ENCODE measurements at places on chromosomes 13 and 19. TPM values are rescaled to one million over a fixed set of nuclear protein-coding genes. Genes with fewer than 3 reads are reported as not detected.

DNA sequence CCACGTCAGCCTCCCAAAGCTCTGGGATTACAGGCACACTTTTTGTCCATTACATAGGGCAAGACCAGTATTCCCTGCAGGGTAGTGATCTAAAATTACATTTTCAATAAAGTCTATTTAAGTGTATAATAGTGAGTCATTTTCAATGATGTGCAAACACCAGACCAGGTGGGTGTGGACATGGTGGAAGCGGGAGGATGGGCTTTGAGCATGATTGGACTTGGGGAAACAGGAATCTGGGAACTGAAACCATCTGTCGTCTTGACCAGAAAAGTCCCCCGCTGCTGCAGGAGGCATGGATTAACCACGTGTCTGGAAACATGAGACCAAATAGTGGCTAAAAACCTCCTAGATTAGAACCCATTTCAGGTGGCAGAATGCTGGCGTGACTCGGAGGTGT is 4.9 kb downstream of the FXYD3 start:
- no peak overlapping the region for H3K4me3 ChIP-seq
- no peaks in the 10 kb centered on the region for H3K27me3 ChIP-seq
- DNase-seq: no peak
- no peaks in the 10 kb centered on the region for H3K36me3 ChIP-seq
- no peak overlapping the region for H3K27ac ChIP-seq

GRCh38 chr13:79647533-79647932 is 166.6 kb downstream of the NDFIP2 start:
- no peak overlapping the region for H3K4me3 ChIP-seq
- peak; percentile 24 for DNase-seq
- H3K27ac ChIP-seq: peak overlapping the region; percentile 42
- H3K4me1 ChIP-seq: 0 out of 2 replicates have a peak, but pooled peaks cover 4% of the 10 kb centered on the region

- no peak overlapping the region for H3K4me3 ChIP-seq
- no peaks in the 10 kb centered on the region for H3K36me3 ChIP-seq
- no peaks in the 10 kb centered on the region for H3K4me1 ChIP-seq
- no peak overlapping the region for H3K27ac ChIP-seq
- no peak for DNase-seq
Observed at GRCh38 chr19:14325863-14326262, 55.4 kb upstream of the ADGRE5 start.

DNA sequence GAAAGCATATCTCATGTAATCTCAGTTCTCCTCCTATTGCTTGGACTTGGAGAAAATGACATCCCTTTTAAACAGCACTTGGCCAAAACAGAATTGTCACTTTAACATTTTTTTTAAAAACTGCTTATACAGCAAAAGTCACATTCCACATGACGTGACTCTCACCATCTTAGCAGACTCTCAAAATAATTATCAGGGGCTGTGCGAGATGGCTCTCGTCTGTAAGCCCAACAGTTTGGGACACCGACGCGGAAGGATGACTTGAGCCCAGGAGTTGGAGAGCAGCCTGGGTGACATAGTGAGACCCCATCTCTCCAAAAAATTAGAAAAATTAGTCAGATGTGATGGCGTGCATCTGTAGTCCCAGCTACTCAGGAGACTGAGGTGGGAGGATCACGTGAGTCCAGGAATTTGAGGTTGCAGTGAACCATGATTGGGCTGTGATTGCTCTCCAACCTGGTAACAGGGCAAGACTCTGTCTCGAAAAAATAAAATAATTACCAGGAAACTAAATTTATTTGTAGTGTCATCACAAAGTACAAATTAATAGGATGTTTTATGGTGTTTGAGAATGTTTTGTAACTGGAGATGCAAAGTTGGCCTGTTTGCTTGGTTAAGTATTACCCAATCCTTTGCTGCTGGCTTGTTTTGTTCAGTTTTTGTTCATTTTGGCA is 8.8 kb downstream of the SAFB start:
- H3K27ac ChIP-seq: no peak overlapping the region
- H3K4me3 ChIP-seq: no peak overlapping the region
- peaks cover 3% of the 10 kb centered on the region for H3K4me1 ChIP-seq
- H3K36me3 ChIP-seq: peaks cover 27% of the 10 kb centered on the region

DNA sequence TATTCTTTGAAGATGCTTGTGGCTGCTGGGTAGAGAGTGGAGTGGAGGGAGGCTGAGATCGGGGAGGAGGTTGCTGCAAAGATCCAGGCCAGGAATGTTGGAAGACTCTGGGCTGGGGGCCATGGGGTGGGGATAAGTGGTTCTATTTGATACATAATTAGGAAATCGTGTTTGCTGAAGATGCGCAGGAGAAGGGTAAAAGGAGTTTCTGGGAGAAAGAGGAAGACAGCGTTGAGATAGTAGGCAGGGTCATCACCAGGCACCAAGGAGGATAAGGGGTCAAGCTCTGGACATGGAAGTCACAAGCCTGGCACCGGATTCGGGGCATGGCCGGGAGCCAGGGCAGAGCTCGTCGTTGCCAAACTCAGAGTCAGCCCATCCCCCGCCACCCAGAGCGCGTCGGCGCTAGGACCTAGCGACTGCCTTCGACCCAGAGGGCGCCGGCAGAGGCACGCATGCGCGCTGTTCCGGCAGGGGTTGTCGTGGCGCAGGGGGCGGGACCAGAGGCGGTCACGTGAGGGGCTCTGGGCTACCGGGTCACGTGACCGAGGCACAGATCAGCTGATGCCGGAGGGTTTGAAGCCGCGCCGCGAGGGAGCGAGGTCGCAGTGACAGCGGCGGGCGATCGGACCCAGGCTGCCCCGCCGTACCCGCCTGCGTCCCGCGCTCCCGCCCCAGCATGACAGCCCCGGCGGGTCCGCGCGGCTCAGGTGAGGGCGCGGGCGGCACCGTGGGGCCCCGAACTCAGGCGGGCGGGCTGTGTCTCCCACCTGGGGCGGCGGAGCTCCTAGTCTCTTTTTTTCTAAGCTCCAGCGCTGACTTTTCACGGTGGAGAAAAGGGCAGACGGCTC is at the start of gene MCOLN1:
Gene MCOLN1, plus strand, starts transcription at position 553 of the 851 bp plus-strand sequence. Its CDS starts 127 bp downstream, at position 680.
- peak; percentile 100 for DNase-seq
- H3K4me1 ChIP-seq: peaks cover 5% of the 10 kb centered on the region
- H3K36me3 ChIP-seq: peaks cover 8% of the 10 kb centered on the region
- peak within 1 kb of the TSS; percentile 89 for H3K4me3 ChIP-seq
- peak within 1 kb of the TSS; percentile 90 for H3K27ac ChIP-seq

Gene CYP2A7
- polyA plus RNA-seq: not detected

DNA sequence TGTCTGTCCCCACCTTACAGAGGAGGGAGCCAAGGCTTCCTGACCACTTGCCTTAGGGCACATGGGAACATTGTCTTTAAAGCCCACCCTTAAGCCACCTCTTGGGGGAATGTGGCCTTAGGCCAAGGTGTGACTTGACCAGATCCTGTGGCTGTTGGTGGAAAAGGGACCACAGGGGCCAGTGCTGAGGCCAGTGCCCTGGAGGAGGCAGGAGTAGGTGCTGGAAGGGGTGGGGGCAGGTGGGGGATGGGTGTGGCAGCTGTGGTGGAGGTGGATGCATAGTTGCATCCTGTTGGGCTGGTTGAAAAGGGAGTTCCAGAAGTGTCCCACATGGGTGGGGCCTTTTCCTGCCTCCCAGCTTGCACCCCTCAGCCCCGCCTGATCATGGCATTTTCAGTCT is 44.8 kb downstream of the DNM2 start:
- H3K27ac ChIP-seq: no peak overlapping the region
- H3K4me1 ChIP-seq: peaks cover 30% of the 10 kb centered on the region
- DNase-seq: no peak
- peaks cover 4% of the 10 kb centered on the region for H3K36me3 ChIP-seq

Gene ZNF225
- polyA plus RNA-seq: 1.2 TPM

- no peak overlapping the region for H3K4me3 ChIP-seq
- peaks cover 4% of the 10 kb centered on the region for H3K4me1 ChIP-seq
- DNase-seq: no peak
- no peak overlapping the region for H3K27ac ChIP-seq
- no peaks in the 10 kb centered on the region for H3K27me3 ChIP-seq
Observed at GRCh38 chr19:47433121-47433520, 13.8 kb upstream of the MEIS3 start.

DNA sequence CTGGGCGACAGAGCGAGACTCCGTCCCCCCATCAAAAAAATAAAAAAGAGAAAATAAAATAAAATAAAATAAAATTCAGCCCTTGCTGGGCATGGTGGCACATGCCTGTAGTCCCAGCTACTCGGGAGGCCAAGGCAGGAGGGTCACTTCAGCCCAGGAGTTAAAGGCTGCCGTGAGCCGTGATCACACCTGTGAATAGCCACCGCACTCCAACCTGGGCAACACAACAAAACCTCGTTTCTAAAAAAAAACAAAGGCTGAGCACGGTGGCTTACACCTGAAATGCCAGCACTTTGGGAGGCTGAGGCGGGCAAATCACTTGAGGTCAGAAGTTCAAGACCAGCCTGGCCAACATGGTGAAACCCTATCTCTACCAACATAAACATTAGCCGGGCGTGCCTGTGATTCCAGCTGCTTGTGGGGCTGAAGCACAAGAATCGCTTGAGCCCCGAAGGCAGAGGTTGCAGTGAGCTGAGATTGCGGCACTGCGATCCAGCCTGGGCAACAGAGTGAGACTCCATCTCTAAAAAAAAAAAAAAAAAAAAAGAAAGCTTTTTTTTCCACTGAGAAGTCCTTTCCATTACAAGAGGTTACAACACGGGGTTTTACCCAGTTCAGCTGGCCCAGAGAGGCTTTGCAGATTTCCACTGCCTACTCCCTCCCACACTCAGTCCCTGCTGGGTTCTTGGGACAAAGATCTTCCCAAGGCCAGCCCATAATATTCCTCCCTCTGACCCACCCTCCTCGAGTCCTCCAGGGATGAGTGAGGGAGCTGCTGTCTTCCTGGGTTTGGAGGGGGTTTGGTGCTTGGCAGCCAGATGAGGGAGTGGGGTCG is 6.4 kb downstream of the ANGPTL4 start:
- H3K4me3 ChIP-seq: no peak overlapping the region
- H3K27me3 ChIP-seq: no peaks in the 10 kb centered on the region
- no peak overlapping the region for H3K27ac ChIP-seq
- DNase-seq: no peak
- H3K36me3 ChIP-seq: peaks cover 12% of the 10 kb centered on the region

Gene LCP1
- polyA plus RNA-seq: 0.03 TPM

DNA sequence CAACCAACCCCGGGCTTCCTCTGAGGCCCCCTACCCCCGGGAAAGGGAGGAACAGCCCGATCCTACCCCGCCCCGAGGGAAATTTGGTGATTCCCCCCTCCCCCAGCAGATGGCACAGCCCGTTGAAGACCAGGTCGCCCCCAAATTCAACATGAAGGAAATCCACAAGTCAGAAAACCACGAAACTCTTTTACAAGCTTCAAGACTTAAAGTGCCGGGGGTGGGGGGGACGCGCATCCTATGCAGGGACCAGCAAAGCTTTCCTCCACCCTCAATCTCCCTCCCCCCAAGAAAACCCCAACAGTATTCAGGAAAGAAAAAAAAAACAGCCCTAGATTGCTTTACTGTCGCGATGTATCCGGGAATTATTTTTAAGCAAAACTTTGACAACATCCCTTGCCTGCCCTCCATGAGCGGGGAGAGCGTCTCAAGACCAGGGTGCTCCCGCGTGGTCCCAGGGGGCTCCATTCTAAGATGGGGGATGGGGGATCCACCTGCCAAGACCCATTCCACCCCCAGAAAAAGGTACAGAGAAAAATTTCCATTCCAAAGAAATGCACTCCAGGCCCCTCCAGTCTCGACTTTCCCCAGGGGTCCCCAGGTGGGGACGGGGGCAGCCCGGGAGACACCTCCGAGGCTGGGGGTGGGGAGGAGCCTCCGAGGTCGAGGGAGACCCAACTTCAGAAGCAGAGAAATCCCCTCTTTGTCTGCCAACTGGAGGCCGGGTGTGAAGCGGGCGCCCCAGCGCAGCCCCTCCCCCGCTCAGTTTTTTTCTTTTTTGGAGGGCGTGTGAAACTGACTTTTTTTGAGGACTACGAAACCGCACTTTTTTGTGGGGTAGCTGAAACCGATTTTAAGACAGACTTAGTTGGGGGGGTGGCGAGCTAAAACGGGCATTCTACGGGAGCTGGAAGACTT is 1.5 kb downstream of the TCF3 start:
- H3K4me3 ChIP-seq: peak overlapping the region; percentile 83
- H3K27me3 ChIP-seq: no peaks in the 10 kb centered on the region
- peak; percentile 73 for DNase-seq
- no peak overlapping the region for H3K27ac ChIP-seq

Gene REEP6
- polyA plus RNA-seq: 9.1 TPM

- H3K36me3 ChIP-seq: no peaks in the 10 kb centered on the region
- DNase-seq: no peak
- no peak overlapping the region for H3K4me3 ChIP-seq
- no peak overlapping the region for H3K27ac ChIP-seq
Observed at GRCh38 chr13:103469771-103470170, 403.6 kb upstream of the SLC10A2 start.

DNA sequence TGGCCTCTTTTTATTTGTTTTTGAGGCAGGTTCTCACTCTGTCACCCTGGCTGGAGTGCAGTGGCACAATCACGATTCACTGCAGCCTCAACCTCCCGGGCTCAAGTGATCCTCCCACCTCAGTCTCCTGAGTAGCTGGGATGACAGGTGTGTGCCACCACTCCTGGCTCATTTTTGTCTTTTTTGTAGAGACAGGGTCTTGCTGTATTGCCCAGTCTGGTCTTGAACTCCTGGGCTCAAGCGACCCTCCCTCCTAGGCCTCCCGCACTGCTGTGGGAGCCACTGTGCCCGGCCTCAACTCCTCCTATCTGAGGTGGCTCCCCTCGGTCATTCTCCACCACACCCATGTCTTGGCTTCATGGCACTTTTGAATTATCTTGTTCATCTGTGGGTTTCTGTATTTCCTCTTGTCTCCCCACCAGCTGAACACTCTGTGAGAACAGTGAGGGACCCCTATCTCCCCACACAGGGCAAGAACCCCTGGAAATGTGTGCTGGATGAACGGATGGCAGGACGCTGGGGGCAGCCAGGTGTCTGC is 7.9 kb downstream of the CKM start:
- H3K36me3 ChIP-seq: no peaks in the 10 kb centered on the region
- H3K27me3 ChIP-seq: peaks cover 44% of the 10 kb centered on the region
- no peak overlapping the region for H3K4me3 ChIP-seq
- no peak for DNase-seq
- H3K27ac ChIP-seq: no peak overlapping the region

DNA sequence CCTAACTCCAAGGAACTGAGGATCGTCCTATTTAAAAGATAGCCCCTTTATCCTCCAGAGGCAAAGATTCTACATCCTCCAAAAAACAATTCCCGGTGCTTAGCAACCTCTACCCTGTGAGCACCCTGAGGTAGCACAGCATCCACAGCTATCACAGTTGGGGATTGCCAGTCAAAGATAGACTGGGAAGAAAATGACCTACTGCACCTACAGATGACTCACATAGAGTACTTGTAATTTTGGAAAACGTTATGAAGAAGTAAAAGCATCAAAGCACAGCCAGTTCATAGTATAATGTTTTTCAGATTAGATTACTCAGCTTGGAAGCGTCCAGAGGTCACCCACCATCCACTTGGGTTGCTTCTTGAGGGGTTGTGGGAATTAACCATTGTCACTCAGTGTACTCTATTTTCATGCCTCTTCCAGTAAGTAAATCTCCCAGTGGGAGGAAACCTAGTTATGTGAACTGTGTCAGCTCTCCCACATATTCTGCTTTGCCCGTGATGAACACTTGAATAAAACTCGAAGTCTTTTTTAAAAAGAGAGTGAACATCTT is 8.9 kb upstream of the FAM124A start:
- DNase-seq: no peak
- H3K36me3 ChIP-seq: no peaks in the 10 kb centered on the region
- H3K27me3 ChIP-seq: peaks cover 38% of the 10 kb centered on the region
- peaks cover 2% of the 10 kb centered on the region for H3K4me1 ChIP-seq

Data from SK-N-SH (cell line).